ENCODE measurements at places on chromosomes 6 and 20. TPM values are rescaled to one million over a fixed set of nuclear protein-coding genes. Genes with fewer than 3 reads are reported as not detected.

MAFB gene
- 1.8 TPM for total RNA-seq

- H3K27me3 ChIP-seq: no peaks in the 10 kb centered on the region
- H3K36me3 ChIP-seq: no peaks in the 10 kb centered on the region
- no peak overlapping the region for H3K4me3 ChIP-seq
- H3K4me1 ChIP-seq: no peaks in the 10 kb centered on the region
- no peak for DNase-seq
- H3K27ac ChIP-seq: no peak overlapping the region
Measured at GRCh38 chr6:24920136-24920535, 15.6 kb downstream of the RIPOR2 start.

DNA sequence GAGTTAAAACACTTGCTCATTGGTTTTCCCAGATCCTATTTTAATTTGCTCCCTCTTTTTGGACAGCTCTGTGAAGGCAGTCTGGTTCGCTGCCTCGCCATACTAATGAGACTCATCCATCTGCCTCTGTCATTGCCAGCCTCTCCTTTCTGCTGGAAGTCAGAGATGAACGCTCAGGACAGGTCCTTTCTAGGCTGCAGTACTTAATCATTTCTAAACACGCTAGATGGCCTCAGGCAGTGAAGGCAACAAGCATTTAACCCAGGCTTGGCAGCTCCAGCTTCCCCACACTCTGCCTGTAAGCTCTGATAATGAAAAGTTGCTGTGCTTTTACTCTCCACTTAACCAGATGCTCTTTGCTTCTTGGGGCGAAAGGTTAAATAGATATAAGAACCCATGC, 286.7 kb upstream of the POU3F2 start:
- no peaks in the 10 kb centered on the region for H3K27me3 ChIP-seq
- H3K27ac ChIP-seq: no peak overlapping the region
- H3K36me3 ChIP-seq: no peaks in the 10 kb centered on the region
- H3K4me1 ChIP-seq: no peaks in the 10 kb centered on the region
- no peak overlapping the region for H3K4me3 ChIP-seq

DNA sequence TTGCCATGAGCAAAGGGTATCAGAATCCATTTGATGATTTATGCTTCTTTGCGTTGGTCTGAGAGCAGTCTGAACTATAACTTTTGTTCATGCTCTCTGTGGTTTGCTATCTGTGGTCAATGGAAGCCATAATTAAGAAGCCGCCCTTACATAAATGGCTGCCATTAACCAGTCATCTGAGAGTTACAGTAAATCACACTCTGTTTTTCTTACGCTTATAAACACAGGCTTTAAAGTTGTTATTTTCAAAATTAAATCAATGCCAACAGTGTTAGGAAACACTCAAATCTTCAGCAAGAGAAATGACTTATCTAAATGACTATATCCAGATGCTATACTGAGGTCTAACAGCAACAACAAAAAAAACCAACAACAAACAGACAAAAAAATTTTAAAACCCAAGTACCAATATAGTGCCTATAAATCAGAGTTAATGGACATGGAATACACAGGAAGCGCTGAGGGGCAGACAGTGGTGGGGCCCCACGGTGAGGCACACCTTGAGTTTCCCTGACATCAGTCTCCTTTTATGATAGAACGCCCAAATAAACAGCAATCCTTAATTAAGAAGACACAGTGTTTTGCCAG, 108.0 kb upstream of the C6orf118 start:
- no peak overlapping the region for H3K4me3 ChIP-seq
- H3K27ac ChIP-seq: no peak overlapping the region
- H3K4me1 ChIP-seq: no peaks in the 10 kb centered on the region
- no peaks in the 10 kb centered on the region for H3K36me3 ChIP-seq
- no peak for DNase-seq

GRCh38 chr6:42702200-42702599, 20.2 kb downstream of the PRPH2 start:
- peaks cover 8% of the 10 kb centered on the region for H3K4me1 ChIP-seq
- no peaks in the 10 kb centered on the region for H3K27me3 ChIP-seq
- no peak overlapping the region for H3K27ac ChIP-seq
- no peak overlapping the region for H3K4me3 ChIP-seq

GRCh38 chr6:121436274-121436857, 920 bp downstream of the GJA1 start:
- DNase-seq: peak; percentile 40
- peak overlapping the region; percentile 98 for H3K4me3 ChIP-seq
- peak overlapping the region; percentile 86 for H3K27ac ChIP-seq
- no peaks in the 10 kb centered on the region for H3K36me3 ChIP-seq

DNA sequence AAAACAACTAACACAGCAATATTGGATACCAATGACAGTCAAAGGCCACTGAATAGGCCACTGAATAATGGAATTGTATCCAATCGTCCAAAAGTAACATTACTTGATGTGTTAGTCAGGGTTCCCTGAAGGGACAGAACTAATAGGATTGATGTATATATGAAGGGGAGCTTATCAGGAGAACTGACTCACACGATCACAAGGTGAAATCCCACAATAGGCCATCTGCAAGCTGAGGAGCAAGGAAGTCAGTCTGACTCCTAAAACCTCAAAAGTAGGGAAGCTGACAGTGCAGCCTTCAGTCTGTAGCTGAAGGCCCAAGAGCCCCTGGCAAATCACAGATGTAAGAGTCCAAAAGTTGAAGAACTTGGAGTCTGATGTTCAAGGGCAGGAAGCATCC, 571.4 kb downstream of the PRKN start:
- H3K4me1 ChIP-seq: no peaks in the 10 kb centered on the region
- H3K36me3 ChIP-seq: no peaks in the 10 kb centered on the region
- DNase-seq: no peak

GRCh38 chr6:37477191-37477590, 22.5 kb downstream of the CCDC167 start:
- no peak overlapping the region for H3K4me3 ChIP-seq
- H3K4me1 ChIP-seq: no peaks in the 10 kb centered on the region
- no peaks in the 10 kb centered on the region for H3K27me3 ChIP-seq
- no peak overlapping the region for H3K27ac ChIP-seq
- DNase-seq: no peak

DNA sequence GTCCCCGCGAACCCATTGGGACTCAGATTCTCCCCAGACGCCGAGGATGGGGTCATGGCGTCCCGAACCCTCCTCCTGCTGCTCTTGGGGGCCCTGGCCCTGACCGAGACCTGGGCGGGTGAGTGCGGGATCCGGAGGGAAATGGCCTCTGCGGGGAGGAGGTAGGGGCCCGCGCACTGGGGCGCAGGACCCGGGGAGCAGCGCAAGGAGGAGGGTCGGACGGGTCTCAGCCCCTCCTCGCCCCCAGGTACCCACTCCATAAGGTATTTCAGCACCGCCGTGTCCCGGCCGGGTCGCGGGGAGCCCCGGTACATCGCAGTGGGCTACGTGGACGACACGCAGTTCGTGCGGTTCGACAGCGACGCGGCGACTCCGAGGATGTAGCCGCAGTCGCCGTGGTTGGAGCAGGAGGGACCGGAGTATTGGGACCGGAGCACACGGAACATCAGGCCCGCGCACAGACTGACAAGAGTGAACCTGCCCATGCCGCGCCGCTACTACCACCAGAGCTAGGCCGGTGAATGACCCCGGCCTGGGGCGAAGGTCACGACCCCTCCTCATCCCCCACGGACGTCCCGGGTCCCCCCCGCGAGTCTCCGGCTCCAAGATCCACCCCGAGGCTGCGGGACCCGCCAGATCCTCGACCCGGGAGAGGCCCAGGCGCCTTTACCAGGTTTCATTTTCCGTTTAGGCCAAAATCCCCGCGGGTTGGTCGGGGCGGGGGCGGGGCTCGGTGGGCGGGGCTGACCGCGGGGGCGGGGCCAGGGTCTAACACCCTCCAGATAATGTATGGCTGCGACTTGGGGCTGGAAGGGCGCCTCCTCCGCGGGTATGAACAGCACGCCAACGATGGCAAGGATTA, 15.7 kb upstream of the HLA-A start:
- no peaks in the 10 kb centered on the region for H3K27me3 ChIP-seq
- no peaks in the 10 kb centered on the region for H3K36me3 ChIP-seq
- H3K4me1 ChIP-seq: no peaks in the 10 kb centered on the region
- H3K27ac ChIP-seq: peak overlapping the region; percentile 75

LY6G6C gene
- total RNA-seq: not detected

GRCh38 chr6:155426408-155426945, 29.2 kb downstream of the NOX3 start:
- H3K27ac ChIP-seq: no peak overlapping the region
- H3K4me3 ChIP-seq: no peak overlapping the region
- no peak for DNase-seq
- H3K4me1 ChIP-seq: no peaks in the 10 kb centered on the region
- no peaks in the 10 kb centered on the region for H3K36me3 ChIP-seq

- H3K36me3 ChIP-seq: no peaks in the 10 kb centered on the region
- no peaks in the 10 kb centered on the region for H3K27me3 ChIP-seq
- no peak for DNase-seq
- peaks cover 68% of the 10 kb centered on the region for H3K4me1 ChIP-seq
- H3K27ac ChIP-seq: no peak overlapping the region
- no peak overlapping the region for H3K4me3 ChIP-seq
Measured at GRCh38 chr6:166621114-166621540, 5.9 kb downstream of the RPS6KA2 start.

GRCh38 chr20:45407783-45408645, at the start of gene DBNDD2:
DBNDD2 (plus strand) TSS chr20:45408289; CDS start chr20:45408468, 179 bp downstream.
- H3K4me1 ChIP-seq: 0 out of 2 replicates have a peak, but pooled peaks cover 7% of the 10 kb centered on the region
- peak within 1 kb of the TSS; percentile 55 for H3K27ac ChIP-seq
- DNase-seq: no peak
- H3K4me3 ChIP-seq: peak within 1 kb of the TSS; percentile 76
- H3K36me3 ChIP-seq: no peaks in the 10 kb centered on the region
- no peaks in the 10 kb centered on the region for H3K27me3 ChIP-seq

DNA sequence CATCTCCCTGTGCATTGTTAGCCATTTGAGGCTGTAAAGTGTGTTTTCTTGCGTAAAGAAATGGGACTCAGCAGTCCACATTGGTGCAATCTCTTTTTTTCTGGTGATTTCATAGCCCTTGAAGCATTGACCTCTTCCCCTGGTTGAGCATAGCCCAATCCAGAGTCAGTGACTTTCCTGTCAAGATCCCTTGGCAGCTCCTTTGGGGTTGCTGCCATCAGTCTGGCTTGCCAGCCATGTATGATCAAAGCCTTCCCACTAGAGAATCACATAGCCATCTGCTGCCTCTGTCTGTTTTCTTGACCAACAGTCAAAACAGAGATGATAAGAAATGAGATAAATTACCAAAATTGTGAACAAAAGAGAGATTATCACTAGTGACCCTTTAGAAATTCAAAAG, 19.6 kb downstream of the HLA-A start:
- H3K4me1 ChIP-seq: peaks cover 25% of the 10 kb centered on the region
- no peak overlapping the region for H3K27ac ChIP-seq
- H3K27me3 ChIP-seq: no peaks in the 10 kb centered on the region
- no peaks in the 10 kb centered on the region for H3K36me3 ChIP-seq
- H3K4me3 ChIP-seq: no peak overlapping the region
- DNase-seq: no peak

GRCh38 chr20:1144401-1145172, 26.2 kb downstream of the PSMF1 start:
- H3K27ac ChIP-seq: no peak overlapping the region
- no peak overlapping the region for H3K4me3 ChIP-seq
- no peaks in the 10 kb centered on the region for H3K27me3 ChIP-seq
- H3K36me3 ChIP-seq: peaks cover 24% of the 10 kb centered on the region

DNA sequence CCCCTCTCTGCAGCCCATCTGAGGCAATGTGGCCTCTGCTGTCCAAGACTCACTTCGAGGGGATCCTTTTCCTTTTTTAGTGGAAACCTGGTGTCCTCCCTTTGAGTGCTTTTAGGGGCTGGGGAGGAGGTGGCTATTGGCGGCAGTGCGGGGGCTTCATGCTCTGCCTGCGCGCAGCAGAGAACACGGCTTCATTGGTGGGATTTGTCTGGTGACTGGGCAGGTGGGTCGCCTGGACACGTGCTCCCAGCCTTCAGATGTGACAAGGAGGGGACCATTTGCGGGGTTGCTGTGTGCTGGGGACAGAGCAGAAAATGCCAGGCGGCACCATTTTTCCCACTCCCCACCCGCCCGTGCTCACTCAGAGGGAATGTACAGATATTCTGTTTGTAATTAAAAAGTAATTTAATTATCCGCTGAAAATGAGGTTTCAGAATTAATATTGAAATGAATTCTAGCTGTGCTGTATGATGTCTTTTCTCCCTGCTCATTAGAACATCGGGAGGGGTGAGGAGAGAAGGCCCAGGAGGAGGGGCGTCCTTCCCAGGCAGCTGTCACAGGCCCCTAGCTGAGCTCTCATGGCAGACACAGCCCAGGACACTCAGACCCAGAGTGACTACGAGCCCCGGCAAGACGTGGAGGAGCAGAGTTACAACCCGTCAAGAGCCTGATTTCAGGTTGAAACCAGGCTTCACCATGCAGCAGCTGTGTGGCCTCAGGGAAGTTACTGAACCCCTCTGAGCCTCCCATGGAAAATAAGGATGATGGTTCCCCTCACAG, 417.2 kb upstream of the SULF2 start:
- no peak overlapping the region for H3K4me3 ChIP-seq
- H3K27me3 ChIP-seq: peaks cover 8% of the 10 kb centered on the region
- no peak overlapping the region for H3K27ac ChIP-seq
- H3K4me1 ChIP-seq: no peaks in the 10 kb centered on the region
- H3K36me3 ChIP-seq: no peaks in the 10 kb centered on the region

- no peaks in the 10 kb centered on the region for H3K4me1 ChIP-seq
- peaks cover 43% of the 10 kb centered on the region for H3K36me3 ChIP-seq
- H3K27ac ChIP-seq: no peak overlapping the region
- peak; percentile 15 for DNase-seq
Measured at GRCh38 chr6:118468682-118469465, 79.2 kb upstream of the PLN start.

HLA-DPA1 gene
- 0.89 TPM for total RNA-seq

DNA sequence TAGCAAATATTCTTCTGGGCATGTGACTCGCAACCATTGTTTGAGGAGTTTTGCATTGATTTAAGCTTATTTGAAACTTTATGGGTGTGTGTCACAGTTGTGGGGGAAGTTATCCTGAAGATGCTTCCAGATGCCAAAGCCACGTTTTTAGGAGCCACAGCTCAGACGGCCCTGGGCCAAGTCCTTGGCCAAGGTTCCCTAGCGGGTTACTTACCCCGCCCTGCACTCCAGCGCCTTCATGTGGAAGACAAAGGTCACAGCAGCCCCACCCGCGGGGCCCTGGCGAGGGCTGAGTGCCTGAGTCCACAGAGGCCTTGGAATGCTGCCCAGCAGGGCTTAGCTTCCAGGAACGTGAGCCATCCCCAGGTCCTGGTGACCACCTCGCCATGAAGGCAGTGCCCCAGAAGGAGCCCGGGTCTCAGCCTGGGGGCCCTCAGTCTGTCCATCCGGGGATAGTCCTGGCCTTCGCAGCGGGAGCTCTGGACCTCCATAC, 308.3 kb downstream of the CDH4 start:
- H3K27me3 ChIP-seq: no peaks in the 10 kb centered on the region
- no peak overlapping the region for H3K27ac ChIP-seq
- H3K4me1 ChIP-seq: peaks cover 33% of the 10 kb centered on the region
- peak; percentile 65 for DNase-seq

- peaks cover 23% of the 10 kb centered on the region for H3K4me1 ChIP-seq
- no peak overlapping the region for H3K27ac ChIP-seq
- no peak for DNase-seq
- H3K4me3 ChIP-seq: no peak overlapping the region
- H3K36me3 ChIP-seq: no peaks in the 10 kb centered on the region
- H3K27me3 ChIP-seq: no peaks in the 10 kb centered on the region
Measured at GRCh38 chr6:25217829-25218228, 61.3 kb upstream of the CARMIL1 start.

Data from GM23248 (cell line).